ENCODE measurements at places on chromosomes 3 and 15.
A peak's percentile ranks its signal among the peaks of the same experiment; 100 is the strongest.

- peak; percentile 44 for DNase-seq
Observed at GRCh38 chr3:31957106-31957505, 24.0 kb downstream of the OSBPL10 start.

- DNase-seq = peak; percentile 89
Observed at GRCh38 chr15:75758071-75758872, 45.6 kb upstream of the CSPG4 start.

- DNase-seq = peak; percentile 93
Observed at GRCh38 chr3:171192176-171192854, 165.8 kb upstream of the SLC2A2 start.

DNA sequence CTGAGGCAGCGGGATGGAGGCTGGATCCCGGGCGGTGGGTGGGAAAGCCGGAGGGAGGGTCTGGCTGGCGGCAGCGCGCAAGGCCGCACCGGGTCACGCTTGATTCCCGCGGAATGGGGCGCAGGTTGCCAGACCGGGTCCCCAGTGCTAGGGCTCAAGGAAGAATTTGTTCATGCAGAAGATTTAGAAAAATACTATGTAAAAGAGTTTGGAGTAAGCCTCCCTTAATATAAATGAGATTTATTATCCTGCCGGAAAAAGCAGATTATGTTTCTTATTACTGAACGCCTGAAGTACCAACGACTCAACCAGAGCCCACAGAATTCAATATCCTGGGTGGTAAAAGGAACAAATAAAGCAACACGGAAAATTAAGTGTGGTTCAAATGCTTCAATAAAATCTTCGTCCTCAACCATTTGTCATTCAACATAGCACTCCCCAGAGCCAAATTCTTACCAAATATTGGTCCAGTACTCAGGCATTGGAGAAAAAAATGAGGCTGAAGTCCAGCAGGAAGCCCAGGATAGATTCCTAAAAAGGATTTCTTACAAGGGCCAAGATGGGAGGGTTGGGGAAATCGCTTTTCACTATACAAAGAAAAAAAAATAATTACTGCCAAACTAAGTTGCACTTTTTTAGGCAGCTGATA, 1.2 kb upstream of the ZBTB20 start:
- DNase-seq = no peak

- DNase-seq = no peak
Observed at GRCh38 chr3:28856796-28857195, 424.1 kb upstream of the RBMS3 start.

DNA sequence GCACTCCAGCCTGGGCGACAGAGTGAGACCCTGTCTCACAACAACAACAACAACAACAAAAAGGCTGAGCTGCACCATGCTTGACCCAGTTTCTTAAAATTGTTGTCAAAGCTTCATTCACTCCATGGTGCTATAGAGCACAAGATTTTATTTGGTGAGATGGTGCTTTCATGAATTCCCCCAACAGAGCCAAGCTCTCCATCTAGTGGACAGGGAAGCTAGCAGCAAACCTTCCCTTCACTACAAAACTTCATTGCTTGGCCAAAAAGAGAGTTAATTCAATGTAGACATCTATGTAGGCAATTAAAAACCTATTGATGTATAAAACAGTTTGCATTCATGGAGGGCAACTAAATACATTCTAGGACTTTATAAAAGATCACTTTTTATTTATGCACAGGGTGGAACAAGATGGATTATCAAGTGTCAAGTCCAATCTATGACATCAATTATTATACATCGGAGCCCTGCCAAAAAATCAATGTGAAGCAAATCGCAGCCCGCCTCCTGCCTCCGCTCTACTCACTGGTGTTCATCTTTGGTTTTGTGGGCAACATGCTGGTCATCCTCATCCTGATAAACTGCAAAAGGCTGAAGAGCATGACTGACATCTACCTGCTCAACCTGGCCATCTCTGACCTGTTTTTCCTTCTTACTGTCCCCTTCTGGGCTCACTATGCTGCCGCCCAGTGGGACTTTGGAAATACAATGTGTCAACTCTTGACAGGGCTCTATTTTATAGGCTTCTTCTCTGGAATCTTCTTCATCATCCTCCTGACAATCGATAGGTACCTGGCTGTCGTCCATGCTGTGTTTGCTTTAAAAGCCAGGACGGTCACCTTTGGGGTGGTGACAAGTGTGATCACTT, 2.0 kb downstream of the CCR5 start:
- no peak for DNase-seq

DNA sequence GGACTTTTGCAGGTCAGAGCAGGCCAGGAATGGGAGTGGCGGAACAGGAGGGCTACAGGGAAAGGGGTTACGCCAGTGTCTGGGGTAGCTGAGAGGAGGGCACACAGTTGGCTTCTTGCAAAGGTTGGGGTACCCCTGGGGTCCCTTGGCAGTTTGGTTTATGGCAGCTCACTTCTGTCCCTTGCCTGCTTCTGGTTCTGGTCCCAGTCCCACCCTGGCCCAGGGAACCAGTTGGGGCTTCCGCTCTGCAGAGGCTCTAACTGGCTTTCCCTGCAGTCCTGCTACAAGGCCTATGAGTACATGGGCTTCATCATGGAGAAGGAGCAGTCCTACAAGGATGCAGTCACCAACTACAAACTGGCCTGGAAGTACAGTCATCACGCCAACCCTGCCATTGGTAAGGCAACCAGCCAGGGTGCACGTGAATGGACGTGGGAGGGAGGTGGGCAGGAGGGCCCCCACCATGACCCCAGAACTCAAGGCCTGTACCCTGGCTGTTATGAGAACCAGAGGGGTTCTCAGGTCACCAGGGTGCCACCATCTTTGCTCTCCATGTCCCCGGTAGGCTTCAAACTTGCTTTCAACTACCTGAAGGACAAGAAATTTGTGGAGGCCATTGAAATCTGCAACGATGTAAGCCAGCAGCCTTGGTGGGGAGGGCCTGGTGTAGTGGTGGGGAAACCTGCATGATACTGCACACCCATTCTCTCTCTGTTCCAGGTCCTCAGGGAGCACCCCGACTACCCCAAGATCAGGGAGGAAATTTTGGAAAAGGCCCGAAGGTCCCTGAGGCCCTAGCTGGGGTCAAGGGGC, 15.2 kb downstream of the CSRNP1 start:
- DNase-seq = no peak

DNA sequence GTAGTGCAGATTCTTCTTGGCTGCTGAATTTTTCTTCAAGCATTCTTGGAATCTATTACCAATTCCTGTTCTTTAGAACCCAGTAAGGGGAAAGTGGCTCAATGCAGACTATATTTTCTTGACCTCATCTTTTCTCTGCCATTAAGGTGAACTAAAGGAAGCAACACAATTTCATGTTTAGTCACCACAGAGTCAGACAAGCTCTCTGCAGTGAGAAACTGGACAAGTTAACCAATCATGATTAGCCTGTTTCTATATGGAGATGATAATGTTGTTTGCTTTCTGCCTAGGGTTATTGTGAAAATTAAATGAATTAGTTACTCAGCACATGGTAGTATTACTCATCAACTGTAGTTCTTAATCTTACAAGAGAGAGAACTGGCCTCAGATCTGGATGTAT, 1075.1 kb downstream of the AGBL1 start:
- peak; percentile 91 for DNase-seq

GRCh38 chr3:103918336-103918735, 1448.4 kb upstream of the ALCAM start:
- no peak for DNase-seq

- DNase-seq = no peak
Observed at GRCh38 chr3:190579514-190580137, 65.7 kb downstream of the IL1RAP start.

DNA sequence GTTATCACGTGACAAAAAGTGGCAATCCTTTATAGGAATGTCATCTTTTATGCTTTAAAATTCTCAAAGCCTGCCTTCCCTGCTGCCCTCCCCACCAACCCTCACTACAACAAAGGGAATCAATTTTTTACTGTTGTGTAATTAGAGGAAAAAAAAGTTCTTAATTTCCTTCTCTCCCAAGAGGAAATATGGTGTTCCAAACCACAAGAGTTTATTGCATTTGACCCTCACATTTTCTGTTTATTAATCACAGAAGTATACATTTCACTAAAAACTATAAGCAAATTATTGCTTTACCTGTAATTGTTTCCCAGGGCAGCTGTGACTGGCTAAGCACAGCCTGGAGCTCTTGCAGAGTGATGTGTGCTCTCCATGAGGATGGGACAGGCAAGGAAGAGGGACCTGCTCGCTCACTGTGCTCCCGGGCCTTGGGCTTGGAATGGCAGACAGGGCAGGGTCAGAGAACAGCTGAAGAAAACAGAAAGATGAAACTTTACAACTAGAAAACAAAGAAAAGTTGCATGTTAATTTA, 31.3 kb upstream of the ATP10A start:
- peak; percentile 24 for DNase-seq

DNA sequence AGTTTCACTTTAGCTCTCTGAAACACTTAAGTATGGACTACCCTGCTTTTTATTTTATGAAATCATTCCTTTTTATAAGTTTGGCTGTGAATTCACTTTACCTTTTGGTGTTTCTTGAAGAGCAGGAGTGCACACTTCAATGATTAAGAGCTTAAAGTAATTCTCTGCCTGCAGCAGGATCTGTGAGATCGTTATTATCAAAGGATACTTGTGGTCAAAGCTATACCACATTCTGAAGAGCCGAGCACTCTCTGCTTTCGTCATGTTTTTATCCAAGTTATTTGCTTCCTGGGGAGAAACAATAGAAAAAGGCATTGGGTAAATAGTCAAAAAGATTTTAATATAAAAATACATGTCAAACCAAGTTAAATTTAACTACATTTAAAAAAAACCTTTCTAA, 243.7 kb downstream of the CHST2 start:
- DNase-seq = peak; percentile 32

- DNase-seq = peak; percentile 74
Observed at GRCh38 chr3:141384157-141384556, 15.9 kb downstream of the ZBTB38 start.

Data from fibroblast of upper back skin (primary cell).